ENCODE measurements at places on chromosomes 5 and 9. TPM values are rescaled to one million over a fixed set of nuclear protein-coding genes. Genes with fewer than 3 reads are reported as not detected.

TCF7 gene
- 4.0 TPM for total RNA-seq

LRRC70 gene
- total RNA-seq, result 2.2 TPM

FBXL7 gene
- 29.2 TPM for total RNA-seq

GRCh38 chr5:372996-373709 lies 51.6 kb downstream of the AHRR start:
- no peak overlapping the region for H3K4me3 ChIP-seq
- H3K27ac ChIP-seq, result peak overlapping the region; percentile 54
- peaks cover 17% of the 10 kb centered on the region for H3K4me1 ChIP-seq
- H3K27me3 ChIP-seq, result no peaks in the 10 kb centered on the region

DNA sequence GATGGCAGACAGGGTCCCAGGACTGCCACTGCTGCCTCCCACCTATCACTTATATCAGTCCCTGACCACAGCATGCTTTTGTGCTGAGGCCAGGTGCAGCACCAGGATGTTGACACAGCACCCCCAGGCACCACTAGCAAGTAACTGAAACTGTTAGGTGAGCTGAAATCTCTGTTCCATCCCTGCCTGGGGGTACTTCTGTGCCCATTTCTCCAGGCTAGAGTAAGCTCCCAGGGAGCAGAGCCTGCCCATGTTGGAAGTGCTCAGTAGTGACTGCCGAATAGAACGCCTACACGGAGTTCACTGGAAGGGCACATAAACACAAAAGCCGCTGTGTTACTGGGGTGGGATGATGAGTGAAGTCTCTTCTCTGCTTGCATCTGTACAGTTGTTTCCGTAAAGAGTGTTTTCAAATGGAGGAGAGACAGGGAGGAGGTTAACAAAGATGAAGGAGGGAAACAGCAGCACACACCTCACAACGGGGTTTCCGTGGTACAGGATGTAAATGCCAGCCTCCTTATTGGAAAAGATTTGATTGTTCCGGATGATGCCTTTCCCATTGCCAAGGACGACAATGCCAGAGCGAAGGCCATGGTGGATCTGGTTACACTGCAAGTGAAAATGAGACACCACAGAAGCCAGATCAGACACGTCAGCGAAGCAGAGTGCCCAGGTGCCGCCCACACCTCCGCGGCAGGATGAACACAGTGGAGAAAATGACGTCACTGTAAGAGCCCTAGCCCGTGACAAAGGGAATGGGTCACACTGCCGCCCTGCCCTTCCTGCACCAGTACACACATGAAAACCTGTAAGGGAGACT lies 43.1 kb downstream of the POLR1E start:
- no peak overlapping the region for H3K27ac ChIP-seq
- no peak overlapping the region for H3K4me3 ChIP-seq
- H3K27me3 ChIP-seq, result no peaks in the 10 kb centered on the region
- no peaks in the 10 kb centered on the region for H3K36me3 ChIP-seq

All from ovary (tissue), 10 donors.